ENCODE measurements at places on chromosomes 7 and 10. TPM values are rescaled to one million over a fixed set of nuclear protein-coding genes. Genes with fewer than 3 reads are reported as not detected.

DIP2C gene
- total RNA-seq: 24.9 TPM

JAKMIP3 gene
- total RNA-seq: 0.08 TPM

GIMAP7 gene
- total RNA-seq: 0.12 TPM

ZNF804B gene
- not detected for total RNA-seq

CYP3A7 gene
- total RNA-seq: not detected

PRPS1L1 gene
- not detected for total RNA-seq

LRGUK gene
- not detected for total RNA-seq

FGFBP3 gene
- 0.23 TPM for total RNA-seq

ANKRD30A gene
- total RNA-seq: not detected
